ENCODE measurements at places on chromosomes 3 and 15.
A peak's percentile ranks its signal among the peaks of the same experiment; 100 is the strongest.

DNA sequence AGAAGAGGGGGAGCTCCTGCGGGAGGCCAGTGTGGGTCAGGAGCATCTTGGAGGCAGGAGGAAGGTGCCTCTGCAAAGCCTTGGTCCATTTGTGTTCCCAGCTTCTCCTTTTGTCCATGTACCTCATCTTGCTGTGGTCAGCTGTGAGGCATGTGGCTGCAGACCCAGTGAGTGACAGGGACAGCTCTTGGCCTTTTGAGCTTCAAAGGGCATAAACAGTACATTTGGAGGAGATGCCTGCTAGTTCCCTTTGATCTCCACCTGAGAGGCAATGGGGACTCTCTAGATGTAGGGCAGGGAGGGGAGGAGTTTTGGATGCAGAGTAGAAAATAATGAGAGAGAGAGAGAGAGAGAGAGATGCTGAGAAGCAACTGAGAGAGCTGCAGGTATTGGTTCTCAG, 270.0 kb downstream of the TLE3 start:
- DNase-seq: no peak

DNA sequence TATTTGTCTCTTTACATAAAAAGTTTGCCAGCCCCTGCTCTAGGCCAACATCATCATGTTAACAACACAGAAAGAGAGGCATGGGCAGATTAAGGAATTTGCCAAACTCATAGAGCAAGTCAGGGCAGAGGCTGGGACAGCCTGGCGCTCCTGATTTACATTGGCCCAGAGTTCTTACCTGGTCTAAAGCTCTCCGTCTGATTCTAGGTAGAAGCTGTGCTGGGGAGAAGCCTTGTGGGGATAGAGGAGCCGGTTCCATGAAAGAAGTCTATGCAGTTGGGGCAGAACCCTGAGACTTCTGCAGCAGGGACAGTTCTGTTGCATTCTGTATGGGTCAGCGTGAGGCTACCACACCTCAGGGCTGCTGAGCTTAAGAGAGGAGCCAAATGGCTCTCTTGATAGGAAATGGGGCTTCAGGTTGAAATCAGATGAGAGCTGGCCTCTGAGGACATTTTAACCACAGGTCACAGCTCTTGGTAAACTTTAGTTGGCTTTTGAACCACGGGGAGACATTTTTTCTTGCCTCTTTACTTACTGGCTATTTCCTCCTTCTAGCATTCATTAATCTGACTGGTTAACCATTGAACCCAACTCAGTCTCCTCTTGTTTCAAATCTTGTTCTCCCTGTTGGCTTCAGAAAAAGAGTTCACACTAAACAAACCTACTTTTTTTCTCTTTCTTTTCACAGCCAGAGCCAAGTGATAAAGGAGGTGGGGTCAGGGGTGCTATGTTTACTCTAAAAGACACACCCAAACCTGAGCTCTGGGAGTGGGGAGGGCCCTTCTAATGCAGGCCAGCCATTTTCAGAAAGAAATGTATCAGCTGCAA, 250.7 kb downstream of the OPA1 start:
- DNase-seq: no peak

- peak; percentile 37 for DNase-seq
These were observed 12.7 kb downstream of the SHOX2 start for GRCh38 chr3:158093526-158093925.

DNA sequence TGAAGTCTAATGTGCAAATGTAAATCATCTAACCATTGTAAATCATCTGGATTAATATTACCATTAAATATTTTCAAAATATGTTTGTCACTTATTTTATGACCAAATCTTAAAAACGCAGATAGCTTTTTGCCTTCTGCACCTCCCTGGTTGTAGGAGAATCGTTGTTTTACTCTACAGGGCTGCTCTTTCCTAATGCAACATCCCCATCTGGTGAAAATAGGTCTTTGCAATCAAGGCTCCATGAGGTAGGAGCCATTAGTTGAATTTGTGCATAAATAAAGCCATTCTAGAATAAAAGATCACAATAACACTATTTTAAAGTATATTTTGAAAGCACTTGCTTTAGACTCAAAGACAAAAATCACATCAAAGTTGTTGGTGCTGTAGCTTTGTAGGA, 535.6 kb upstream of the AGTR1 start:
- no peak for DNase-seq

- peak; percentile 64 for DNase-seq
These were observed 46.9 kb downstream of the NR1D2 start for GRCh38 chr3:23991683-23992628.

DNA sequence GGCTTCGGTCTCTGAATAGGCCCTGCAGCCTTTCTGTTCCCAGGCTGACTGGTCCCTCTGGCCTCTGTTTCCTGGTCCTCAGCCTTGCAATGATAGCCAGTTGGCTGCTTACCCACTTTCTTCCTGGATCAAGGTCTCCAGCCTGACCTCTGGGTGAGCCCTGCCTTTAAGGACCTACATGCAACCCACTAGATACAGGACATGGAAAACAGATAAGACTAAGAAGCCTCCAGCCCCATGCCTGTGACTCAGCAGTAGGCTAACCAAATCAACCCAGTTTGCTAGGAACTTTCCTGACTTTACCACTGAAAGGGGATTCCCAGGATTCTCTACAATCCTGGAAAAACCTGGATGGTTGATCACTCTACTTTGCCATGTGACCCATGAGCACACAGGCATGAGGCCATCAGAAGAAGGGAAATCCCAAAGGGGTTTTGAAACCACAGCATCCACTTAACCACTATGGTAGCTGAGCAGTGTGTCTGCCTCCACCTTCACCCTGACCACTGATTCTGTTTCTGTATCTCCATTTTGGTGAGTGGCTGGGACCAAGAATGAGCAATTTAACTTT, 188.1 kb downstream of the CHST2 start:
- no peak for DNase-seq

GRCh38 chr3:120838441-120839091, 69.4 kb upstream of the STXBP5L start:
- DNase-seq: no peak

DNA sequence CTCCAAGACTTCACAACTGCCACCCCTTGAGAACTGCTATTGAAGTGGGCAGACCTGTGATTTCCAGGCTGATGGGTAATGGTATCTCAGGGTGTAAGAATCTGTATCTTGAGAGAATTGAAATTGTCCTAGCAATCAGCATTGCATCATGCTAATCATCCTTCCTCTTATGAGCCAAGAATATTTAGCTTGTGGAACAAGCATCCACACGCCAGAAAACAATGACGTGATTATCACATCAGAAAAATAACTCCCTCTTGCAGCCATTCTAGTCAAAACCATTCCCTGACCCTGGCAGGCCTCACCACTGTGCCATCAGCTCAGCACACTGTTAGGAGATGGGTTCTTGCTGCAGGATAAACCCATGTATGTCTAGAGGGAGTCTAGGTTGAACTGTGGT, 6.7 kb downstream of the BCL2L10 start:
- DNase-seq: no peak

GRCh38 chr3:71309342-71309741, 274.2 kb downstream of the FOXP1 start:
- DNase-seq: no peak

DNA sequence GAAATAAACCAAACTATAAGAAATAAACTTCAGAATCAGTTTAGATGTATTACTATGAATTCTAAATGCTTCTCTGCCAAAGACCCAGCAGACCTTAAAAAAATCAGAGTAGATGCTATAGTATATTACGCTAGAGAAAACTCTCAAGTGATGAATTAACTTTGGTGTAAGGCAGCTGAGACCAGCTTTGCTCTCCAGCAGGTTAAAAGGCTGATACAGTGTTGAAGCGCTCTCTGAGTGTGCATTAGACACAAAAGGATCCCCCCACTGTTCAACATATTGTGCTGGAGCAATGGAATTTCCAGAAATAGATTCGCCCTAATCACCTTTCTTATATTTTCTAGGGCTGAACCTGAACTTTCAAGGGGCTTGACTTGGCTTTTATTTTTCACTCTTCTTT, 190.0 kb downstream of the EFHB start:
- DNase-seq: no peak

GRCh38 chr3:150365132-150365604, 42.9 kb upstream of the TSC22D2 start:
- no peak for DNase-seq

DNA sequence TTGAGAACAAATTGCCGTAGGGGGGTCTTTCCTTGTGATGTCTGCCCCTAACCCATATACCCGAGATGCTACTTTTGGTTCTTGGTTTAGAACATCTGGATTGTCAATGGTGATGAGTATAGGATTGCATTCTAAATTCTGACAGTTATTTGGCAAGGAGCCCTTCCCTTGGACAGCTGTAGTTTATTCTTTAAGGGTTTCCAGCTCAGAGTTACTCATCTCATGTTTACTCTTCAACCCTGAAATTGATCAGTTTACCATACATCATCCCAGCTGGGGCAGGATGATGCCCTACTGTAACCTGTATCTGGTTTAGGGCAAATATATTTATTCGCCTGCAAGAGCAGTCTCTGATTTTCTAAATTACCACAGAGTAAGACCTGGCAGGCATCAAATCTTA, 85.7 kb upstream of the XCR1 start:
- no peak for DNase-seq

- peak; percentile 16 for DNase-seq
These were observed 556.5 kb upstream of the KCNMB2 start for GRCh38 chr3:177979703-177980102.

GRCh38 chr3:29318251-29318650, 37.4 kb downstream of the RBMS3 start:
- no peak for DNase-seq

DNA sequence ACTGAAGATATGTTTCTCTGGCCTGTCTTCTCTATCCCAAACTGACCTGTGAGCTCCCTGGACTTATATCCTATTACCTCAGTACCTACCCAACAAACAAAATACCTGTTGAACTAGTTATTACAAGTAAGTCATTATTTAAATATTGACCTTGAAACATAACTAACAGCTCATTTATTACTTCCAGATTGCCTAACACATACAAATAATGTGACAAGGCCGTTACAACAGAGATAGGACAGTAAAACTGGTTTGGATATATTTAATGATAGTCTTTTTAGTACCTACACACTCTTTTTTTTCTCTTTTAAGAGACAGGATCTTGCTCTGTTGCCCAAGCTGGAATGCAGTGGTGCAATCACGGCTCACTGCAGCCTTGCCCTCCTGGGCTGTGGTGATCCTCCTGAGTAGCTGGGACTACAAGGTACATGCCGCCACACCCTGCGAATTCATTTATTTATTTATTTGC, 145.0 kb downstream of the ADAM10 start:
- no peak for DNase-seq

GRCh38 chr3:151976211-151977050, 103.0 kb downstream of the SUCNR1 start:
- DNase-seq: peak; percentile 67

GRCh38 chr15:64026591-64026990, 19.7 kb downstream of the DAPK2 start:
- DNase-seq: no peak

- DNase-seq: no peak
These were observed 49.6 kb downstream of the TRAK1 start for GRCh38 chr3:42140665-42141203.

DNA sequence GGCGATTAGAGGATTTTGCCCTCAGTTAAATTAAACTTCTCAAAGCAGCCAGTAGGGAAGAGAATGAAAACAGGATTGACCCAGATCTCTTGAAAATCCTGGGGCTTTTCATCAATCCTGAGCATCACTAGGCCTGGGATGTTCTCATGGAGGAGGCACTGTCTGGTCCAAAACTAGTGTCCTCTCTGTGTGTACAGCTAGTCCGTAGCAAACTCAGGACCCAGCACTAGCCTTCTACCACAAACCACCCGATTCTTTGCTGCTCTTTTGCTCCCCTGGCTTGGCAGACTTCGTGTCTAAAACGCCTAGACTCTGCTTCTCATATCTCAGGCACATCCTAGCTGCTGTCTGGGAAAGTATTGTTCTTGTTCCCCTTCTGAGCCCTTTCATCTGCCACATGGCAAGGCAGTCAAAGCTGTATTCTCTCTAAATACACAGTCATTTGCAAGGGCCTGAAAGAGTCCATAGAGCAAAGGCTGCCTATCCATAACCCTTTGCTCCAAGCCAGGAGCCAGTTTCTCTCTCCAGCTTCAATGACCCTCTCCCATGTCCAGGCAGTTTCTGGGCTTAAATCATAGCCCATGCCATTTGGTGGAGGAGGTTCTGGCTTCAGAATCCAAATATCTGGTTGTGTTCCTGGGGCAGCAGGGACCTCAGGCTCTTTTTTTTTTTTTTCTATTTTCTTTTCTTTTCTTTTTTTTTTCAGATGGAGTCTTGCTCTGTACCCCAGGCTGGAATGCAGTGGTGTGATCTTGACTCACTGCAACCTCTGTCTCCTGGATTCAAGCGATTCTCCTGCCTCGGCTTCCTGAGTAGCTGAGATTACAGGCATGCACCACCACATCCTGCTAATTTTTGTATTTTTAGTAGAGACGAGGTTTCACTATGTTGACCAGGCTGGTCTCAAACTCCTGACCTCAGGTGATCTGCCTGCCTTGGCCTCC, 52.4 kb downstream of the CDC25A start:
- DNase-seq: no peak

DNA sequence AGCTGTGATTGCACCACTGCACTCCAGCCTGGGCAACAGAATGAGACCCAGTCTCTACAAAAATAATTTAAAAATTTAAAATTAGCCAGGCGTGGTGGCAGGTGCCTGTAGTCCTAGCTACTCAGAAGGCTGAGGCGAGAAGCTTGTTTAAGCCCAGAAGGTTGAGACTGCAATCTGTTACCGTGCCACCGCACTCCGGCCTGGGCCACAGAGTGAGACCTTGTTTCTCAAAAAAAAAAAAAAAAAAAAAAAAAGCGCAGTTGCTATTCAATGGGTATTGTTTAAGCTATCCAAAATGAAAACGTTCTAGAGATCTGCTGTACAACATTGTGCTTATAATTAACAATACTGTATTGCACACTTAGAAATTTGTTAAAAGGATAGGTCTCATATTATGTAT, 24.0 kb downstream of the ZNF148 start:
- DNase-seq: no peak

DNA sequence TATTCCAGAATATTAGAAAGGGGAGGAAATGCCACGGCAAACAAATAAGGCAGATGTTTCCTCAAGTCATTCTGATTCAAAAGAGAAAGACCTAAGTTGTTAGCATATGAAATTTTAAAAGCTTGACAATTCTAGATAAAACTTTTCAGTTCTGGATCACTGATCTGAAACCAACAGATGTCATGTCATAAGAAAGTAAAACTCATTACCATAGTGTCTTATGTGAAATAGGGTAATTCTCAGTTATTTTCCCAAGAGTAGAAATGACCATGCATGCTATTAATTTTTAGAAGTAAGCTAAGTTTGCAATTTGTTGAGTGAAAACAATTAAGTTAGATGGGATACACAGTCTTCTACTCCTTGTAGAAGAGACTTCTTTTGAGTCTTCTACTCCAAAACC, 630.3 kb downstream of the NAALADL2 start:
- no peak for DNase-seq

GRCh38 chr3:51343918-51344687, 41.0 kb upstream of the MANF start:
- DNase-seq: no peak

- peak; percentile 95 for DNase-seq
These were observed 35.8 kb downstream of the CPN2 start for GRCh38 chr3:194315088-194315964.
